Suppressor macrophage treated with lipopolysaccharide for 4 hours (primary cell): ENCODE measurements at places on chromosomes 2 and 18.

GRCh38 chr18:55269622-55270021, 310.4 kb upstream of the CCDC68 start:
- DNase-seq: peak; percentile 34

GRCh38 chr18:5895876-5896740, 786 bp upstream of the TMEM200C start:
- peak; percentile 8 for DNase-seq

GRCh38 chr18:47075098-47075883, 39.9 kb upstream of the ELOA2 start:
- no peak for DNase-seq

DNA sequence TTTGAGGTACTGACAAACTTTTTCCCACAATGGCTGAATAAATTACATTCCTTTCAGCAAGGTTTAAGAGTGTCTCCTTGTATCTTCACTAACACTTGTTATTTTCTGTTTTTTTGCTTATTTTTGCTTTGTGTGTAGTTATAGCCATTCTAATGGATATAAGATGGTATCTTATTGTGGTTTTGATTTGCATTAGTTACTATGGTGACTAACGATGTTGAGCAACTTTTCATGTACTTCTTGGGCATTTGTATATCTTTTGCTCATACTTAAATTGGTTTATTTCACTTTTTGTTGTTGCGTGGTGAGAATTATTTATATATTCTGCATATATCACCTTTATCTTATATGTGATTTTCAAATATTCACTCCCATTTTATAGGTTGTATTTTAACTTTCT, 79.9 kb upstream of the FSIP2 start:
- DNase-seq: no peak

DNA sequence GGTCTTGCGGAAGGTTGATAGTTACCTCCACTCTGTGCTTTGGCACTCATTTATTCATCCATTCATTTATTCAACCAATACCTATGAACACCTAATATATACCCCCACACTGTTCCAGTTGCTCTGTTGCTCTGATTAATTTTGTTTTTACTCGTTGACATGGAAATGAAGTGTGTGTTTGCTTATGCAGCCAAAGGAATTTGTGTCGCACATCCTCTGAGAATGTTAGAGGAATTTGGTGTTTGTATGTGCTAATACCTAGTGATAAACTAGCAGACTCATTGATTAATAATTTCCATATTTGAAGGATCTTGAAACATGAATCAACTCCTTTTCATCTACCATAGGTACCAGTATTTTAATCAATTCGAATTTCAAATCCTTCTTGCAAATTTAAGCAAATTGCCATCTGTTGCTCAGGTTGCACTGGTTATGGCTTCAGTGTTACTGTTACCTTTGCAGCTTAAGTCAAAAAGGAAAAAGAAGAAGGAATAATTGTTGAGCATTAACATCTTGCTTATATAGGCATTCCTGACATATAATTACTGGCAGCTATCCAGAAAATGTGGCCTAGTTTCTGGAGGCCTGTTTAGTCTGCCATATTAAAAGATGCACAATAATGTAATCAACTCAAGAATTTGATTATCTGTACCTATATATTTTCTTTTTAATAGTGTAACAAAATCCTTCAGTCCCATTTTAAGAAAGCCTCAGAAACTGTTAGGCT, 25.7 kb upstream of the CRIM1 start:
- DNase-seq: no peak

DNA sequence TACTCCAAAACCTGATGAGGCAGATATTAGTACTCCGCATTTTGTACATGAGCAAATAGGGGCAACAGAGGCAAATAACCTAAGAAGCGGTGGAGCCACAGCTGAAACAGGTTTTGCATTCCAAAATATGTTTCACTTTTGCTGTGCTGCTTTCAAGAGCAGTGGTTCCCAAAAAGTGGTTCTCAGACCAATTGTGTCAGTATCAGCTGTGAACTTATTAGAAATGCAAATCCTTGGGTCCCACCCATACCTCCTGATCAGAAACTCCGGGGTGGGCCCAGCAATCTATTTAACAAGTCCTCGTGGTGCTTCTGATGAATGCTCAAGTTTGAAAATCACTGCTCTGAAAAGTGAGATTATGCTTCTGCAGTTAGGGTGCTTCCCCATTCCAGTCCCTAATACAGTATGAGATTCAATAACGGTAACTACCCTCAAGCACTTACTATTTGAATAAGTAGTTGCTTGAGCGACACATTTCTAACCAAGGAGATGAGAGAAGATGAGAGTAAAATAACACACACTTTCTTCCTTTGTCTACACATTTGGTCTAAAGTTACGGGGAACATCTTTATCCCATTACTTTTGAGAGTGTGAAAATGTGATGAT, 17.8 kb upstream of the TCF4 start:
- no peak for DNase-seq

- peak; percentile 97 for DNase-seq
These were observed 7.4 kb upstream of the MOB1A start for GRCh38 chr2:74186038-74186437.

- no peak for DNase-seq
These were observed 555.2 kb downstream of the DCDC2C start for GRCh38 chr2:4258563-4258962.

DNA sequence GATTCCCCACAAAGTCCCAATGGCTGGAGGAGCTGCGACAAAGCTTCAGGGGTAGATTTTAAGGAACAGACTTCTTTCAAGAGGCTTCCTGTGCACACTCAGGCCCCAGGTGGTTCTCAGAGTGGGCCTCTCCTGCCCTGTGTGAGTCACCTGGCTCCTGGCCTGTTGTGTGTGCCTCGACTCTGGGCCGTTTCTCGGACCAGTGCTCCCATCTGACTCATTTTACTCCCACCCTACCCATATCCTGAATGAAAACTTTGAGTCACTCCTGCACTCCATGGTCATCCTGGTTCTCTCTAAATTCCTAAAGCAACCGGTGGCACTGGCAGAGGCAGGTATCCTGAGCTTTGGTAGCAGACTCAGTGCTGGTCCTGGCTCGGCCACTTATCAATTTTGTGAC, 84.1 kb downstream of the CELF4 start:
- no peak for DNase-seq

GRCh38 chr18:318791-319291, 51.0 kb upstream of the THOC1 start:
- no peak for DNase-seq
